Renal cortex interstitium (tissue), 15 donors: ENCODE measurements at places on chromosomes 3 and 15. TPM values are rescaled to one million over a fixed set of nuclear protein-coding genes. Genes with fewer than 3 reads are reported as not detected.

GRCh38 chr15:89291934-89292438 is 42.6 kb downstream of the POLG start:
- DNase-seq, result no peak

- DNase-seq, result no peak
Measured at GRCh38 chr3:65230261-65231139, 542.7 kb upstream of the ADAMTS9 start.

GRCh38 chr3:151483961-151484520 is 23.2 kb upstream of the IGSF10 start:
- no peak for DNase-seq

- no peak for DNase-seq
Measured at GRCh38 chr15:71730277-71731144, 79.8 kb upstream of the NR2E3 start.

DNA sequence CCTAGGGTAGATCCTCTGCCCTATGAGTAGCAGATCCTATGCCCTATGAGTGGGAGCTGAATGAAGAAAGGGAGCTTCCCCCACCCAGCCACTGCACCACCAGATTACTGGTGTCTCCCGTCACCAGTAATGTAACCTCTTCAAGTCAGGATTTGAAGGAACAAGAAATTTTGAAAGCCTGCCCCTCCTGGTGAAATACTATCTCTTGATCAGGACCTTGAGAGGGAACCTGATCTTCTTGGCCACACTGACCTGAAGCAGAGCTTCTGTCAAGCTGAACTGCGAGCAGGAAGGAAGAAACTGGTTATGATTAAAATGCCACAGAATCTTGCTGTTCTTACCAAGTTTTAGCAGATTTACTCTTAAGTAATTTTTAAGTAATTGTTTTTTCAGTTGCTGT is 62.8 kb downstream of the RSL24D1 start:
- no peak for DNase-seq

- DNase-seq, result no peak
Measured at GRCh38 chr3:196968233-196969133, at the start of gene PIGZ. Gene PIGZ (minus strand): TSS chr3:196968833. CDS start chr3:196952031, 16,802 bp downstream.

DNA sequence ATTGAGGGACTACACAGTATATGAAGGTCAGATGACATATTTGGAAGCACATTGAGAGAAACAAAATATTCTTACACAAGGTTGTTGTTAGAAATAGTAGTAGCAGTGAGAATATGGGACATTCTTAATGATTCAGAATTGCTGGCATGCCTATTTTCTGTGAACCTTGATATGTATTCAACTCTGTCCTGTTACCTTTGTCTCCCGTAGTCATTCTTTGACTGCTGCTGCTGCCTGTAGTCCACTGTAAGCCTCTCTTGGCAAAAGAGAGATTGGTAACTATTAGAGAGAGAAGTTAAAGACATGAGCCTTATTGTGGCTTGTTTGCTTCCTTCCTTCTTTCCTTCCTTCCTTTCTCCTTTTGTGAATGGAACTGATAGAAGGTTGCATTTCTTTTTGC is 64.5 kb downstream of the TCF12 start:
- DNase-seq, result no peak

- no peak for DNase-seq
Measured at GRCh38 chr3:117409701-117410459, 700.3 kb downstream of the TUSC7 start.

- no peak for DNase-seq
Measured at GRCh38 chr3:53718462-53718861, 127.8 kb downstream of the CHDH start.

DNA sequence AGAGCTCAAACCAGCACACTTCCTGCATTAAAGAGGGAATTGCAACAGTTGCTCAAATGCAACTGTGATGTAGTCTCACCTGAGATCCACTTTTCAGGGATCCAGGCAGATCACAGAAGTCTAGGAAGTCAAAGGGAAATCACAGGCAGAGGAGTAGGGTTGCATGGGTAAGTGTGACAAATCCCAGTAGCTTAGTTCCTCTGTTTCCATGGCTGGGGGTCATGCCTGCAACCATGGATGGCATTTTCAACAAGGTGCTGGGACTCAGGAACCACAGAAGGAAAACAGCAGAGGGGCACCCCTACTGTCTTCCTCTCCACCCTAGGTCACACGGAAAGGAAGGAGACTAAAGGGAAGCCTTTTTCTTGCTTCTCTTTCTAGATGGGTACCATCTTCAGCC is 36.5 kb upstream of the ARNT2 start:
- DNase-seq, result no peak

DNA sequence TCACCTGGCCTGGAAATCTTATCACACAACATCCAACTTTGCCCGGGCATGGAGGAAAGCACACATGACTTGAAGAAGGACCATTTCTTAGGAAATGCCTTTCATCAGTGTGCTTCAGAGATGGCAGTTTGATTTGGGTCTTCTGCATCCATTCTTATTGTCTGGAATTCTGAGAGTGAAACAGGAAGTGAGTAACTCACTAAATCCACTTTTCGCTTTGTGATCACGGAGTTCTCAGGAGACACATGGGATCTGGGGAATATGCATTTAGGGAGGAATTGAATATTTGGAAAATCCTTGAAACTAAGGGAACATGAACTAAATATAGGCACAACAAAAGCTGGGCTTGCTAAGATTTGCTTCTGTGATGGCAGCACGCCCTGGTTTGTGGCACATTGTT is 212.5 kb upstream of the FEZF2 start:
- DNase-seq, result no peak

GRCh38 chr3:53711387-53711786 is 134.8 kb downstream of the CHDH start:
- DNase-seq, result no peak

- no peak for DNase-seq
Measured at GRCh38 chr3:191775451-191776233, 314.7 kb downstream of the PYDC2 start.

The ISLR gene
- polyA plus RNA-seq, result 47.3 TPM

The NMB gene
- polyA plus RNA-seq, result 5.3 TPM

The COL6A5 gene
- 0.05 TPM for polyA plus RNA-seq

The CCPG1 gene
- polyA plus RNA-seq, result 63.8 TPM

The PATL2 gene
- 0.65 TPM for polyA plus RNA-seq
